ENCODE measurements at places on chromosomes 1 and 21.

DNA sequence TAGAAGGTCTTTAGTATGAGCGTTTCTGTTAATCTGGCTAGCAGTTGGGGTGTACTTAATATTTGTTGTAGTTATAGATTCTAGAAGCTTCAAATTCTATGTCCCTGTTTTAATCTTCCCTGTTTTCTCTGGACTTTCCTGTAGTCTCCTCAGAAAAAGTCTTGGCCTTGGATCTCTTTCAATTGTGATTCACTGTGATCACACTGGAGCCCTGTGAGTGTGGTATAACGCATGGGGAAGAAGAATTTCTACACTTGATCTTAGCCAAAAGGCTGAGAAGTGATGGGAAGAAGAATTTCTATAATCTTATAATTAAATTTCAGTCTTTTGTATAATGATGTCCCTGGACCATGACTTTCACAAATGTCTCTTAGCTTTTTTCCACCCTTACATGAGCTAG is 36.7 kb upstream of the COP1 start:
- DNase-seq, result no peak

GRCh38 chr1:107294686-107295085 is 153.8 kb downstream of the NTNG1 start:
- DNase-seq, result no peak

DNA sequence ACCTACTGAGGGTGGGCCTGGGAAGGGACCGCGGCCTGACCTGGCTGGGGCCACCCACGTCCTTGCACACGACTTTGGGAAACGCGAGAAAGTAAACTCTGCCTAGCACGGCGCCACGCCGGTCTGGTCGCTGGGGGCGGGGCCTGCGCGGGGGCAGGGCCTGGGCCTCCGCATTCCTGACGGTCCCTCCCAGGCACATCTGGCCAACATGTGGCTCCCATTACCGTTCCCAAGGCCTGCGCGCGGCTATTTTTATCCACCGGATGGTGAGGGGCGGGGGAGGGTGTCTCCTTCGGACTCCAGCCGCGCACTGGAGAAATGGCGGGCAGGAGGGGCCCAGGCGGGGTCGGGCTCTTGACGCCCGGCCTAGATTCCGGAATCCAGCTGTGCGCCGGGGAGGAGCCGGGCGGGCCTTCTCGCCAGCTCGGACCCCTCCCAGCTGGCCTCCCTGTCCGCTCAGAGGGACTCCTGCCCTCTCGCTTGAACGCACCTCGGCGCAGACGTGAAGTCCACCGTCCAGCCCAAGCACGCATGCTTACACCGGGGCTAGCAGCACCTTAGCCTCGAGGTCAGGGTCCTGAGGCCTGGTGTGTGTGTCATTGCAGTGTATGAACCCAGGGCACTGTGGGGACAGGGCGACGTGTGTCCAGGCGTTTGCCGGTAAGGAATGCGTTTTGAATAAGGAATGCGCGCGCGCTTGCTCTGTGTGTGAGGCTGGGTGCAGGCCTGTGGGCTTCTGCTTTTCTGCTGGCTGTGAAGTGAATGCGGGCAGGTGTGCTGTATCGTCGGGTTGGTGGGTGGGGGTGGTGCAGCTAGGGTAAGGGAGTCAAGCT is 2.1 kb downstream of the EVA1B start:
- no peak for DNase-seq

DNA sequence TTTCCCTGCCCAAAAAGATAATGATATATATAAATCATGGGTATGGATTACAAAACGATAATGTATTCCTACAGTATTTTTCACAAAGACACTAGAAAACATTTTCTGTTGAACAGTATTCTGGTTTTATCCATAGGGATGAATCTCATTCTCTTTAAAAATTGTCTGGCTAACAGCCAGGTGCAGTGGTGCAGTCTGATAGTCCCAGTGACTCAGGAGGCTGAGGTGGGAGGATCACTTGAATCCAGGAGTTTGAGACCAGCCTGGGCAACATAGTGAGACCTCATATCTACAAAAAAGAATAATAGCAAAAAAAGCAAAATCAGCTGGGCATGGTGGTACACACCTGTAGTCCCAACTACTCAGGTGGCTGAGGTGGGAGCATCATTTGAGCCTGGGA is 23.3 kb downstream of the PIP5K1A start:
- no peak for DNase-seq

DNA sequence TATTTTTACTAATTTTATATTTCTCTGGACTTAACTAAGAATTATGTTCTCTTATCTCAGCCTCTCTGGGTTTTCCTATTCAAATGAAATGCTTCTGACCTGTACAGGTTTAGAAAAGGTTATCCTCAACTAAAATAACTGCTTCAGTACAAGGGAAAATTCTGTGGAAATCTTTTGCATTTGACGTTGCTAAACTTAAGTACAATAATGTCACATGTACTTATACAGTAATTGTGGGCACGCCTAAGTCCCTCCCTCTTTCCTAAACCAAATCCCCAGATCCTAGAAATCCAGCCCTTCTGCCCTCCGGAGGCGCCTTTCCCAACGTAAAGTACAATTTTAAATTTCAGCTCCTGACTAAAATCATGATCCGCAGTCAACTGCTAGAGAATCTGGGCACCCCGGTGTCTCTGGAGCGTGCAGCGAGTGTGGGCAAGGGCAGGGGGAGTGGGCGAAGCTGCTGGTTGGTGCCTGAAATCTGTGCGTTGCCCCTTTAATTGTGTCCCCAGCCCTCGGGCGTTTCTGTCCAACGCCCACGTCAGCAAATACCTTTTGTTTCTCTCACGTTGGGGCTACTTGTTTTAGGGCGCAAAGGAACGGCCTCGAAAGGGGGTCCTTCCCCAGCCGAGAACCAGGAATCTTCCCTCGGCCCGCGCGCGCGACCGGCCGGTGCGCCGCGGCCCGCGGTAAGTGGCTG is at the start of gene ZBTB8A:
Gene ZBTB8A (plus strand): TSS at position 541 of the 697 bp plus-strand sequence. CDS start 53,505 bp downstream, outside the sequence.
- DNase-seq, result no peak

GRCh38 chr1:203672346-203672745 is 45.7 kb downstream of the ATP2B4 start:
- no peak for DNase-seq

GRCh38 chr1:35615440-35615839 is 25.9 kb downstream of the PSMB2 start:
- DNase-seq, result no peak

- DNase-seq, result no peak
Measured at GRCh38 chr1:15290382-15290781, 43.4 kb downstream of the FHAD1 start.

GRCh38 chr1:59317343-59317742 is 20.4 kb downstream of the FGGY start:
- no peak for DNase-seq

DNA sequence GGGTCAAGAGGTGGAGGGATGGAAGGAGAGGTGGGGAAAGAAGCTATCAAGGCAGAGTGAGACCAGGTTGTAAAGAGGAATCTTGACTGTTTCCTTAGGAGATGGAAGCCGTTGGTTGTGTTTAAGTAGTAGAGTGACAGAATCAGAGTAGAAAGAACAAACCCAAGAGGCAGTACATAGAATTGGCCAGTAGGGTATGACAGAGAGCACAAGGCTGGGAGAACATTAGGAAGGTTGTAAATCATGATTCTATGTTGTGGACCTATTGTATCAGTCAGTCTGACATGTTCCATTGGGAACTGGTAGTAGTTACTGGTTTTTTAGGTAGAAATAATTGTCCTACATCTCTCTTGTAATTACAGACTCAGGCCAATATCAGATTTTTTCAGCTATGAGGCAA is 486.9 kb upstream of the USP24 start:
- no peak for DNase-seq

Data from stimulated activated CD4-positive, alpha-beta T cell treated with anti-CD3 and anti-CD28 coated beads, Interleukin-2, amount 100 ng/mL, for 48 hours (primary cell).